Left hindlimb (tissue), 1 donor: ENCODE measurements at places on chromosomes 1 and 21.

- no peak for DNase-seq
These were observed 947.5 kb downstream of the BRINP3 start for GRCh38 chr1:189530162-189530561.

DNA sequence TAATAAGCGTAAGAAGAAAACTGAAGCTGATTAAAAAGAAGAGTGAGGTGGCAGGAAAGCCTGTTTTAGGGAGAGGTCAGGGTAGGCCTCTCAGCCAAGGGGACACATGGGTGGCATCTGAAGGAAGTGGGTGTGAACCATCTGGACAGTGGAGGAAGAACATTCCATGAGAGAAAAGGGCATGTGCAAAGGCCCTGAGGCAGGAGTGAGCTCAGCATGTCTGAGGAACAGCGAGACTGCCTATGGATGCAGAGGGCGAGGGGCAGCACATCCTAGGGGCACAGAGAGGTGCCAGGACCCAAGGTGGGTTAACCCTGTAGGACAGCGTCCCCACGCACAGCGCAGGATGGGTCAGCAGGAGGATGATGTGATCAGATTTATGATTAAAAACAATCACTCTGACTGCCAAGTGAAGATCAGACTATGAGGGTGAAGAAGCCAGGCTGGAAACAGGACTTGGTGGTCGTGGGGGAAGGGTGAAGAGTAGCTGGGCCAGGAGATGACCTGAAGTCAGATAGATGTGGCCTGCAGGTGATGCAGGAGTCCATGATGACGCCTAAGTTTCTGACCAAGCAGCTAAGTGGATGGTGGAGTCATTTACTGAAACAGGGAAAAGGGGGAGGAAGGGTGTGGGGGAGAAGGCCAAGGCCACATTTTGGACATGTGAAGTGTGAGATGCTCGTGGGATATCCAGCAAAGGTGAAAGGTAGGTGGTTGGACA is 37.9 kb downstream of the PABPC4 start:
- DNase-seq = no peak

- no peak for DNase-seq
These were observed 3.0 kb downstream of the CDK11A start for GRCh38 chr1:1721201-1721600.

DNA sequence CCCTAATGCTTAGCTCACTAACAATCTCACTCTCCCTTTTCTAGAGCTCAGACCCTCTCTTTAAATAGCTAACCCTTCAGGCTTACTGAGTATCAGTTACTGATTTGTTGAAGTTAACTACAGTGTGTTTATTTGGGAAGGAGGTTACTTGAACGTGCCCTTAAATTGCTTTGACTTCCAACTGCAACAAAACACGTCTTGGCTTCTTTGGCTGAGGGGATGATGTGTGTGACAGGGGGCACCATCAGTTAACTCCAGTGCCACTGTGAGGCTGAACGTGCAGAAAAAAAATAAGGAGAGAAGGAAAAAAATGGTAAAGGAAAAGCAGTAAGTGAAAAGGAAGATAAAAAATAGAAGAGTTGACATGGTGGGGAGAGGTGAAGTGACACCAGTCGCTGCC is 75.1 kb upstream of the NRIP1 start:
- DNase-seq = no peak

GRCh38 chr1:161047436-161048420 is 2.0 kb upstream of the USF1 start:
- no peak for DNase-seq

GRCh38 chr1:78586572-78586971 is 33.7 kb upstream of the IFI44L start:
- no peak for DNase-seq

DNA sequence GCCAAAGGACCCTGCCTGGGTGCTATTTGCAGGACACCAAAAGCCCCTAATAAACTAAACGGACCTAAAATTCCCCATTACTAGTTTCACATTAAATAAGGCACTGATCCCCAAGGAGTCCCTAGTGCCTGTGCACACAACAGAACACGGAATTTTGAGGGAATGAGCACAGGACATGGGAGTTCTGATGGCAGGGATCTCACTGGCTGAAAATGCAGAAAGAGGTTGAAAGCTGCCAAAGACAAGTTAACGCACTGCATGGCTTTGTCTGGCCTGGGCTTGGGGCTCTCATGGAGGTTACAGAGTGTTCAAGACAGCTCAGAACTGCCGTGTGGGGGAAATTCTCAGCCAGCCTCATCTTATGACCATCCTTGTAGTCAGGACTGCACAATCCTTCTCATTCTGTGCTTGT is 15.6 kb upstream of the ATP1B1 start:
- DNase-seq = no peak

DNA sequence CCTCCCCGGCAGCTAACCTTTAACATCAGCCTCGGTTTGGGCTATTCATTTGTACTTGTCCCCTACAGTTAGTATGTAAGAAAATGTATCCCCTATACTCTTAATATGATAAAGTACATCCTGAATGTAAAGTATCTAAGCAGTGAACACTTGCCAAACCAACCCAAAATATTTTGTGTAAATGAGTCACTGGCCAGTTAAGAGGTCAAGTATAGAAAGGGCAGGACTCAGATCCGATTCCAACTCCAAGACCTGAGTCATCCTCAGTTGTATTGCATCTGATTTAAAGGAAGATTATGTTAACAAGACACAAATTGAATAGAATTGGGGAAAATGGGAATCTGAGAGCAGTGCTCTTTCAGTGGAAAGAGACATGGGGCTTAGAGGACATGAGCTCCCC is 84.4 kb downstream of the CD58 start:
- no peak for DNase-seq

DNA sequence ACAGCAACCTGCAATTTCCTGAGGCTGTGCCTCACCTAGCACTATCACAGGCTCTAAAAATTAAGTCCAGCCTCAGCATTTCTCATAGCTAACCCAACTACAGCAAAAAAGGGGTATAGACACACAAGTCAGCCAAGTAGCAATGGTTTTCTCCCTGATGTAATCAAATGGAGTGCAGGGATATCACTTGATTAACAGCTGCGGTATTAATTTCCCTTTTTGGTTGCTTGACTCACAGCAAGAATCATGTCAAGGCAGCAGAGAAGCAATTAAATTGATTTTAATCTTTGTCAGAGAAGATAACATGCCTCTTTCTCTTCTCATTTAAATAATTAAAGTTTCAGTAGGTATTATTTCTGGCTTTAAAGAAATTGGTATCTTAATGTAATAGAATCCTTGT is 278.9 kb downstream of the RWDD3 start:
- no peak for DNase-seq

DNA sequence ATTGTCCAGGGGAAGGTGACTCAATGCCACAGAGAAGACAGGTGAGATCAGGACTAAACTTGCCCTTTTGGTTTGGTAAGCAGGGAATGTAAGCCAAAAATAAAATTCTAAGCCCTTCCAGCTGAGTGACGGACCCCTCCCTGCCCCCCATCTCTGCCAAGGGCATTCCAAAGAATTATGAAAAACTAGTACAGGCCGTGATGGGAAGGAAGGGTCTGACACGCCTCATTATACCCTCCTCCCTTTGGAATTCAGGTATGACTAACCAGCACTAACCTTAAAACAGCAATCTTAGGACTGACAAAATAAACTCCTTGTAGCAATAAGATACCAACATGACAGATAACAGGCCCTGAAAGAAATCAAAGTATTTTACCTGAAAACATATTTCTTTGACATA is 99.6 kb downstream of the GABPA start:
- DNase-seq = no peak

DNA sequence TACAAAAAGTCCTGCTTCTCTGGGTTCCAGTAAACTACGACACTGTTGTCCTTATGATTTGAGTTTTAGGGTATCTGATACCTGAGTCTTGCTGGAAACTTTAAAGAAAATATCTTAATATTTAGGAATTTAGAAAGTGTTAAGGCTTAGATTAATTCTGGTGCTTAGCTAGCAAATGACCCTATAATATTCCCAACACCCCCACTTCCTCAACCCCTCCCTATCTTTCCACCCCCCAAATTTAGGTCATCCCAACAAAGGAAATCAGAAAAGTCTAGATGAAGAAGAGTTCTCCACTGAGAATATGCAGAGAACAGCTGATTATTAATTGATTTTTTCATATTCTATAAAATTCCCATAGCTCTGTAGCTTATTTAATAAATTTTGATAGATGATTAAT is 11.7 kb downstream of the STX12 start:
- DNase-seq = no peak

DNA sequence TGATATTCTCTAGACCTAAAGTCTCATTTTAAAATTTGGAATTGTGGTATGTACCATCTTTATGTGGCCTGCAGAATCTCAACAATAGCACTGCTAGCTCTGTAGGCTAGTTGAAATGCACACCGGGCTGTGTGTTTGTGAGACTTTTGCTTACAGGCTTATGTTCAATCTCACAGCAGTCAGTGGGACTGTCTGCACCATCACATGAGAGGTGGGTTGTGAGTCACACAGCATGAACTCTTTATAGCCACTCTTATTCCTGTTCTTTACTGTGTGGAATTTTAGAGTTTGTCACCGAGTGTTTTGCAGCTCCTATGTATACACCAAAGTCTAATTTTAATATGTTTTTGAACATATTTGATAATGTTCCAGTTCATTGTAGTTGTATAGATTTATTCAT is 74.6 kb downstream of the RASAL2 start:
- no peak for DNase-seq

DNA sequence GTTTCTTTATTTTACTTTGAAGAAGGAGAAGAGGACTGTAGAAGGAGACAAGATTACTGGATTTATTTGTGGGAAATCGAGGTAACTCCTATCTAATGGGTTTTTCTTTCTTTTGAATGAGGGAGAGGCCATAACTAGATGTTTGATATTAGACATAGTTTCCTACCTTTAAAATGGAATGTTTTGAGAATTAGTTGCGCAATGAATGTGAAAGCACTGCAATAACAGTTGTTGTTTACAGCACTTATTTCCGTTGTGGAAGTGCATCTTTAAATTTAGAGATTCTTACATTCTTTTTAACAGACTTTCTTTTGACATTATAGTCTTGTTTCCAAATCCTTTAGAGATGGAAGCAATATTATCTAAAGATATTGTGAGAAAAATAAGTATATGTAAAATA is 229.0 kb downstream of the SRGAP2C start:
- no peak for DNase-seq

DNA sequence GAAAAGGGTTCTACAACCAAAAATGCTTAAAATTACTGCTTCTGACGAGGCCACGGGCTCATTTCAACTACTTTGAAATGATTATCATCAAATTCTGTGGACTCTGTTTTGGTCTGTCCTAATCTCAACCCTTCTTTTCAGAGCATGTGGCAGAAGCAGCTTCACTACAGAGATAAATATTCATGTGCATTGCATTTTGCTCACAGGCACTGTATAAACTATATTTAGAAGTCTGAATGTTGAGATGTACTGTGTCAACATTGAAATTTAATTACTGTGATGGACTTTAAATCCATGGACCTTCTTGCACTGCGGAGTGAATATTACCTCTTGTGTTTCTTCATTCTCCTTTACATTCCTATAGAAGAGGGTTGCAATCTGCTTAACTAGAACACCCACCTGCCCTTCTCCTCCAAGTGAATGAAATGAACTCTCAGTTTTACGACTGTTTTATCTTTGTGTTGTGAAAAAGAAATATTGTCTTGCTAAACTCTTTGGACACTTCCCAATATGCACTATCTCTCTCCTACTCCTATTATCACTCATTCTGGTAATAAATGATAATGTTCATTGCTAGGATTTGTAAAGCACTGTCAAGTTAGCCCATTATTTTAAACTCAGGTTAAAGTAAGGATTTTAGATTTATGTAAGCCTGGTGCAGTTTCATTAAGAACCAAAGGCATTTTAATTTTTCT is 281.2 kb upstream of the ST6GALNAC5 start:
- DNase-seq = no peak

- DNase-seq = no peak
These were observed 344.6 kb downstream of the RYR2 start for GRCh38 chr1:237386362-237387143.

DNA sequence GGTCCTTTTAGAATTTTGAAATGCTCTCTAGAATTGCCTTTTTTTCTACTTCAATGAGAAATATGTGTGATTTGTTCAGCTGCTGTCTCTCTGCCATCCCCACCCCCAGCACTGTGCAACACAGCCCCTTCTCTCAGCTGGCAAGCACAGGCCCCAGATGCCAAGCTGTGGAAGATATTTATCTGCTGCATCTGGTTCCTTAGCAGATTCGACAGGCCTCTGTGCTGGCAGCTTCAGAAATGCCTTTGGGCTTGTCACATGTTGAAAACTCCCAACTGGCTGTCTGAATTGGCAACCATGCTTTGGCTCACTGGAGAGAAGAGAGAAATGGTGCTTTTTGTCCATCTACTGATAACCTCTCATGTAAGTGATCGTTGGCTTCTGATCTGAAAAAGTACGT is 206.7 kb upstream of the C1orf87 start:
- peak; percentile 69 for DNase-seq

GRCh38 chr1:21914880-21915640 is 22.1 kb downstream of the HSPG2 start:
- peak; percentile 50 for DNase-seq

DNA sequence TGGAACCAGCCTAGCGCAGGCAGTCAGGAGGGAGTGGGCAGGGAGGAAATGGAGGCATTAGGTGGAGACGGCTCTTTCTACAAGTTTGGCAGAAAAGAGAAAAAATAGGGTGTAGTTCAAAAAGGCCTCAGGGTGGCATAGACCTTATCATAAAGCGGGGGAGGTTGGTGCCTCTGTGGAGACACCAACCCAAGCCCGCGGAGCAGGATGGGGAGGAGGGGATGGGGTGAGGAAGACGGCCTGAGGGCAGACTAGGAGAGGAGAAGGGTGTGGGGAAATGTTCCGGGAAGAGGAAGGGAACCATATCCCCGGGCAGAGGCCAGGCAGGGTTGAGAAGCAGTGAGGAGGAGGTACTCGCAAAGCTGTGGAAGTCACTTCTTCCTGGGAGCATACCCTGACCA is 17.4 kb upstream of the SHE start:
- no peak for DNase-seq

DNA sequence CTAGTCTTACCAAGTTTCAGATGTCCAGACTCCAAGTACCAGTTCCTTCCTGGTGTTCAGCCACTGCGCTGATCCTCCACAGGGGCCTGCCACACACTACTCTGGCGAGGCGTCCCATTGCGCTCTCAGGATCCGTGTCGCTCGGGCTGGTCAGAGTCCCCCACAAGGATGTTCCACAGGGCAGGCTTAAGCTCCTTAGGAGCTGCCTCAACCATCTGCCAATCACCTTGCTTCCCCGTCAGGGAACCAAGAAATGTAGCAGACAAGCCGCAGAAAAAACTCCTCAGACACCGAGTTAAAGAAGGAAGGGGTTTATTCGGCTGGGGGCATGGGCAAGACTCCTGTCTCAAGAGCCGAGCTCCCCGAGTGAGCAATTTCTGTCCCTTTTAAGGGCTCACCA is 9.8 kb downstream of the OR2W3 start:
- DNase-seq = no peak

DNA sequence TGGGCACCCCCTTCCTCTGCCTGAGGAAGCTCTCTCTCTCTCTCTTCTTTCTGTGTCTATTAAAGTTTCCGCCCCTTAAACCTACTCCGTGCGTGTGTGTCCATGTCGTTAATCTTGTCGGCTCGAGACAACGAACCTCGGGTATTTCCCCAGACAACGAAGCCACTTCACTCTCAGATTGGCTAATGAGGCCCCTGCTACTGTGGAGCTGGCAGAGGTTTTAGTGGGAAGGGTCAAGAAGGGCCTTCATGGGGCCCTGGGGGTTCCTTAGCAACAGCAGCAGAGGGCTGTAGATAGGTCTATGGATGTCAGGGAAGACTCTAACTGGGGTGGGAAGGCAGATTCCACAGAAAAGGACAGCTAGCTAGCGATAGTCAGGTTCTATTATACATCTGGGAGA is 239.8 kb upstream of the RAB4A start:
- DNase-seq = no peak
